Stimulated activated CD4-positive, alpha-beta T cell treated with anti-CD3 and anti-CD28 coated beads, TNF-alpha, amount 100 ng/mL, for 1 hour (primary cell): ENCODE measurements at places on chromosomes 5 and 9.

- DNase-seq, result no peak
These were observed 3.9 kb downstream of the KYAT1 start for GRCh38 chr9:128877852-128878251.

GRCh38 chr5:172676914-172677475 is 35.9 kb downstream of the NEURL1B start:
- DNase-seq, result no peak

DNA sequence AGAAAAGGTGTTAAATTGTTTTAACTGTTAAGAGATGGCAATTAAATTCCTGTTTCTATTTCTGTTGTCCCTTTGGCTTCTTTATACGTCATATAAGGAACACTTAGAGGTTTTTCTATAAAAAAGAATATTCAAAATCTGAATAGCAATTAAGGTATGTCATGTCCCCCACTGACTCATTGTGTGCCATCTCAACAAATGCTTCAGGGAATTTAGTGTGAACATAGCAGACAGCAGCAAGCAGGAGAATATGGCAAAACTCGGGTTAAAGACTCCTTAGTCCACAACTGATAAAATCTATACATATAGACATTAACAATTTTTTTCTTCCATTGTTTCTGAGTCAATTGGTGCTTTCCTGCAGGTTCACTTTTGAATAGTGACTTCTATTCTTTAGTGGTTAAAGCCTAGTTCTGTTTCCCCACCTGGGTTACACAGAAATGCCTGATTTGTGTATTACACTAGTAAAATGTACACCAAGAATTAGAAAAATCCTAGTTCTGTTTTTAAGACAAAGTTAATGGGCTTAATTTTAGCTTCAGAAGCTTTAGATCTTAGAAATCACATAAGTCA is 17.9 kb upstream of the RPS23 start:
- no peak for DNase-seq

- no peak for DNase-seq
These were observed 1144.0 kb downstream of the TAF11L14 start for GRCh38 chr5:18778225-18778624.

GRCh38 chr5:10559151-10559550 is 4.7 kb upstream of the ANKRD33B start:
- DNase-seq, result no peak

DNA sequence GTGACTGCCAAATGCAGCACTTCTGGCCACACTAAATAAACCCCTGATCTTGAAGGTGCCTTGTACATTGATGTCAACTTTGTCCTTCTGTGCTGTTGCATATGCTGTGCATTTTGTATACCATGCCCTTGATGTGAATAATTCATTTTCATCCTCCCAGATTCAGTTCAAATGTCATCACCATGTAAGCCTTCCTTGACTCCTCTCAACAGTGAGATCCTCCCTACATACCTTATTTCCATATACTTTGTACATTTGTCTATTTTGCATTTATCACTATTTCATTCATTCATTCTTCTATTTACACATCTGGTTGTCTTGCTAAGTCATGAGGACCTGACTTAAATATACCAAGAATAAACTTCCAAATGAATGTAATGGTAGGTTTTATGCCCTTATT is 273.2 kb upstream of the EFNA5 start:
- DNase-seq, result no peak

DNA sequence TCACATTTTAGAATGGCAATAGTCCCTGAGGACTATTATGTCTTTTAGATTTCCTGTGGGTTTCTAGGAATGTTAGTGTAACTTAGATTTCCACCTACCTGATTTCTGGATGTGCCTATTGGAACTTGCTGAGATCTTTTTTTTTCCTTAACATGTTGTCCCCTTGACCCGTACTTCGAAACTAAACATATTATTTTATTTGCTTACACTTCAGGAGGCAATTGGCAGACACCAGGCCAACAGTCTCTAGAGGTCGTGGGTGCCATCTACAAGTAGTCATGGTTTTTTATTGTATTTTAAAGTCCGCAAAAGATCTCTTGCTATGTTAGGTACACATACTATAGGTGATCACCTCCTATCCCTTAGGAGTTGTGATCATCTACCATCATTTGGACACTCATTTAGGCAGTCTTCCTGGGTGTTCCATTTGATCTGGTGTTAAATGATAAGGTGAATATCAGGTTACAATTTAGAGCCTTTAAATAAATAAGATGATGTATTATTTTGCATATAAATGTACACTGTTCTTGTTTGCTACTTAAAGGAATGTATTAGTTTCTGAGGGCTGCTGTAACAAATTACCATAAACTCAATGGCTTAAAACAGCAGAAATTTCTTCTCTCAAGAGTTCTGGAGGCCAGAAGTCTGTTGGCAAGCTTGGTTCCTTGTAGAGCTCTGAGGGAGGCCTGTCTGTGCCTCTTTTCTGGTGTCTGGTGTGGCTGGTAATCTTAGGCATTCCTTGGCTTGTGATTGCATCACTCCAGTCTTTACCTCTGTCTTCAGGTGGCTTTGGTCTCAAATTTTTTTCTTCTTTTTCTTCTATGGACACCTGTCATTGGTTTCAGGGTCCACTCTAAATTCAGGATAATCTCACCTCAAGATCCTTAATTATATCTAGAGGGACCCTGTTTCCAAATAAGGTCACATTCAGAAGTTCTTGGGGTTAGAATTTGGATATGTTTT is 64.8 kb downstream of the ZCCHC7 start:
- DNase-seq, result no peak

DNA sequence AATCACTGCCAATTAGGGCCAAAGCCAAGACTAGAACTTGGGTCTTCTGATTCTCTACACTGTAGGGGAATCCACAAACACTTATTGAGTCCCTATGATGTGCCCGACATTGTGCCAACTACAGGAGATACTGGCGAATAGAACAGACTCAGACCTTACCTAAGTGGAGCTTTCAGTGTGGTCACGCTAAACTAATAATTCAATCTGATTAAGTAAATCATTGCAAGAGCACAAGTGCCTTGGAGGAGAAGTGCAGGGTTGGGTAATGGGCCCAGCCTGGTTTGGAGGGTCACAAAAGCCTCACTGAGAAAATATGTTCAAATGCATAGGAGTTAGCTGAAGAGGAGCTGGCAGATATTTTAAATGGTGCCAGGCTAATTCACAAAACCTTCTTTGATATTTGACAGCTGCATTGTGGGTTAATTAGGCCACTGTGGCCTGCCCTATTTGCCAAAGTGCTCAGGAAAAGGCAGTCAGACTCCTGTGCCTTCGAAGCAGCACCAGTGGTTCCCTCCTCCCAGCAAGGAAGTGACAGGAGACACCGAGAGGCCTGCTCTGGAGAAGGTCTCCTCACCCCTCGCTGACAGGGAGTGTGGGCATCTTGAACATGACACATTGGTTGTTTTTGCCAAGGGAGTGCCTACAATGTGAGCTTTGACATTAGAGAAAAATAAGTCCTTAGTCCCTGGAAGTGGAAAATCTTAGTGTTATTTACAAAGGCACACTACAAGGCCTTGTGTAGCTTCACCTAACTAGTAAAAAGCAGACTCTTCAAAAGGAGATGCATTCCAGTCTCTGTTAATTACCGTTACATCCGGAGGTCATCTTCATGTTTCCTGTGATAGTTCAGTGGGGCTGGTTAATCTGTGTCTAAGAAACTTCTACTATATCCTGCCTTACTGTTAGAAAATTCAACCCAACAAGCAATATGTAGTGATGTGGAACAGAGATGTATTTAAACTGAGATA is 24.1 kb upstream of the TRAF1 start:
- DNase-seq, result no peak

GRCh38 chr5:17634160-17634559 is at the start of gene TAF11L14:
TAF11L14 (plus strand) TSS chr5:17634460.
- no peak for DNase-seq

DNA sequence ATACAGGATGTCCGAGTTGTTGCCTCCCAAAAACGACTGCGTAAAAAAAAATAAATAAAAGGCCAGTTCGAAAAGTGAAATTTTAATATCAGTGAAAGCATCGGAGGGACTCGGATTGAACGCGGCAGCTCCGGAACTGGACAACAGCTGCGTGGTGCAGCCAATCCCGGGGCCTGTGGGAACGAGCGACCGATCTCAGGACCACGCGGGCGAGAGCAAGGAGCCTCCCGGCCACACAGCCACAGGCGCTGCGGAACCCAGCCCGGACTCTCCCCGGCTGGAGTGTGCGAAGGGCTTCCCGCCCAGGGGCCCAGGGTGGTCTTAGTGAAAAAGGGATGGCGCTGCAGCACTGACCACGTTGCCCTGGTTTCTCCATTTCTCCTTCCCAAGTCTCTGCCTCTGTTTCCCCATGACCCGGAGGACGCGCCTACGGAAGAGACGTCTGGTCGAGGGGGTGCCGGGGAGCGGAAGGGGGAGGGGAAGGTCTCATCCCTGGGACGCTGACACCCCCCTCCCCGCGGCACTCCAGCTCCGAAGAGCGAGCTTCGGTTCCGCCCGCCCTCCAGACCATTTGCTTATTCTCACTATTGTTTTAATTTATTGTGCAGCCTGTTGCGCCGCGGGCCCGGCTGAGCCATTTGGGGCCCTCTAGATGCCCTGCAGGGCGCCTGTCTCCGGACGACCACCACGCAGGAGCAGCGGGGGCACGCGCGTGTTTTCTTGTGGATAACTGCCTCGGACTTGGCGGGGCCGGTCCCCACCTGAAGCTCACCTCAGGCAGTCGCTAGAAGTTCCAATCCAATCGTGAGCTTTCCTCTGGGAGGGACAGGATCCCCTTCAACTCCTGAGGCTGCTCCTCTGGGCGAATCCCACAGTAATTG is 303.0 kb downstream of the PARP8 start:
- DNase-seq, result no peak

GRCh38 chr5:143812085-143812705 is at the start of gene HMHB1:
HMHB1 (plus strand) TSS chr5:143812161.
- no peak for DNase-seq

DNA sequence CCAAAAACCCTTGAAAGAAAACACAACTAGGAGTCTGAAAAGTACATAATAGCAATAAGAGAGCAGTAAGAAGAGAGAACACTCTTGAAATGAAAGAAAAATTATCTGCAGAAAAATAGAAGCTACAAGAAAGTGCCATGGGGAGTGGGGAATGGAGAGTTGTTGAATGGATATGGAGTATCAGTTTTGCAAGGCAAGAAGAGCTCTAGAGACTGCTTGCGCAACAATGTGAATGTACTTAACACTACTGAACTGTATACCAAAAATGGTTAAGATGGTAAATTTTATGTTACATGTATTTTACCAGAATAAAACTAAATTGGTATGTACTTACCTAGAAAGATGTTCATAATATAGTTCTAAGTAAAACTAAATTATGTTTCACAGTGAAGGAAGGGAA is 54.8 kb upstream of the RASGRF2 start:
- no peak for DNase-seq

GRCh38 chr9:32957358-32957757 is 44.1 kb downstream of the APTX start:
- DNase-seq, result no peak

DNA sequence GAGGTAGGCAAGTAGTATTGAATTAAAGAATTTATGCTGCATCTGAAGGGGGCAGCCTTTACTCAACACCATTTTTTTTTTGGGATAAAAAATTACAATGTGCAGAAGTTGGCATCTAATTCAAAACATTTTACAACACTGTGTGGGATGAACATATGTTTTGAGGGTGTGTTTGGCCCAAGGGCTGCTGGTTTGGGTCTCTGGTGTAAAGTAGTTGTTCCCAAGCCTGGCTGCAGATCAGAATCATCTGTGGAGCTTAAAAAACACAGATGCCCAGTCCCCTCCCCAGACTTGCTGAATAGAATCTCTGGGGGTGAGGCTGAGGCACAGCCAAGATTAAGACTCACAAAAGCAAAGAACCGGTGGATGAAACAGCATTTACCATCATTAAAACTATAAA is 33.0 kb upstream of the PDZD2 start:
- no peak for DNase-seq

- DNase-seq, result no peak
These were observed 67.1 kb downstream of the ADAMTS2 start for GRCh38 chr5:179278119-179278518.

DNA sequence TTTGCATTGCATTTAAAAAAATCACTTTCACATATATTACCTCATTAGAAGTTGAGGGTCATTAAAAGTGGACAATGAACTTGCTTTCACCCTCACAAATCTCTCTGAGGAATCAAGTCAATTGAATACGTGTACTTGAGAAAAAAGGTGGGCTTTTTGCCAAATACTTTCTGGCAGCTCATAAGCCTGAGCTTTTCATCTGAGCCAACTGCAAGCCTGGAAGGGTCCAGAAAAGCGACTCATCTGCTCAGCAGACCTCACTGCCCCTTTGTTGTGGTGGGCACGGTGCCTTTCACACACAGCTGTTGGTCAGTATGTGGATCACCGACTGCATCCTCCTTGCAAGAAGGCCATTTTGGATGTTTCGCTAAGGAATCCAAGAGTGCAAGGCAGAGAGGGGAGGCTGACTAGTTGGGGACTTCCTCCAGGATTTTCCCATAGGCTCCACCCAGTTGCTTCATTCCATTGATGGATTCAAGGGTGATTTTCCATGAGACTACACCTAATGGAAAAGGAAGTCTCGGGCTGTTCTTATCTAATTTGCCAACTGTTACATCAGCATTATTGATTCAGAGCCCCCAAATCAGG is 564.7 kb downstream of the PDE4D start:
- no peak for DNase-seq

GRCh38 chr9:37732086-37732741 is 21.4 kb upstream of the TRMT10B start:
- DNase-seq, result no peak

DNA sequence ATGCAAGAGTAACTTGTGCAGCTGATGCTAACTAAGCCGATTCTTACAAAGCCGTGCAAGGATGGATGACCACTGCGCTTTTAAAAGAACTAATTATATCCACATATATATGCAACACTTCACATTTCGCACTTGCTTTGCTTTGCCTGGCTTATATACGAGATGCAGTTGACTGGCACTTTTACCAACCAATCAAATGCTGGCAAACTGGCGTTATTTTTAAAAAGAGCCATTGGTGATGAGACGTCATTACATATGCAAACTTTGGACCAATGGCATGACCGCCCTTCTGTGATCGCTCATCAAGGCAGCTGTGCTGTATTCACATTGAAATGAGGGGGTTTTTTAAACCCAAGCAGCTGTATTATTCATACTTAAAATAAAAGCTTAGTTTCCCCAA is 1147.7 kb upstream of the WWC1 start:
- no peak for DNase-seq

- DNase-seq, result no peak
These were observed 54.4 kb downstream of the AUH start for GRCh38 chr9:91307279-91307678.

DNA sequence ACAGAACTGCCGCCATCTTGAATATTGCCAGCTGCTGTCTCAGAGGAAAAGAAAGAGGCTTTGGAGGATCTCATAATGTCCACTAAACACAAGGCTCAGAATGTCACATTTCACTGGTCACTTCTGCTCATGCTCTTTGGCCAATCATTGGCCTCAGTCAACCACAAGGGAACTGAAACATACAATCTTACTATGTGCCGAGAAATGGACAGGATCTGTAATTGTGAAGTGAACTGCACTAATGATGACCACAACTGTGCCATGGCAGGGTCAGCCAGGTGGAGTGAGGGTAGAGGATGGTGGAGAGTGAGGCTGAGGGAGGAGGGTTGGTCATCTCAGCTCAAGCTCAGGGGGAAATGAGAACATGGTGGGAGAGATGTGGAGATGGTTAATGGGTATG is 32.8 kb downstream of the GDNF start:
- no peak for DNase-seq

GRCh38 chr5:62376064-62376463 is 27.6 kb downstream of the DIMT1 start:
- DNase-seq, result no peak
